ENCODE measurements at places on chromosomes 1 and 21.

- DNase-seq, result no peak
These were observed 54.4 kb upstream of the NEK7 start for GRCh38 chr1:198102454-198102827.

- no peak for DNase-seq
These were observed 10.4 kb upstream of the BOLA1 start for GRCh38 chr1:149888999-149889289.

DNA sequence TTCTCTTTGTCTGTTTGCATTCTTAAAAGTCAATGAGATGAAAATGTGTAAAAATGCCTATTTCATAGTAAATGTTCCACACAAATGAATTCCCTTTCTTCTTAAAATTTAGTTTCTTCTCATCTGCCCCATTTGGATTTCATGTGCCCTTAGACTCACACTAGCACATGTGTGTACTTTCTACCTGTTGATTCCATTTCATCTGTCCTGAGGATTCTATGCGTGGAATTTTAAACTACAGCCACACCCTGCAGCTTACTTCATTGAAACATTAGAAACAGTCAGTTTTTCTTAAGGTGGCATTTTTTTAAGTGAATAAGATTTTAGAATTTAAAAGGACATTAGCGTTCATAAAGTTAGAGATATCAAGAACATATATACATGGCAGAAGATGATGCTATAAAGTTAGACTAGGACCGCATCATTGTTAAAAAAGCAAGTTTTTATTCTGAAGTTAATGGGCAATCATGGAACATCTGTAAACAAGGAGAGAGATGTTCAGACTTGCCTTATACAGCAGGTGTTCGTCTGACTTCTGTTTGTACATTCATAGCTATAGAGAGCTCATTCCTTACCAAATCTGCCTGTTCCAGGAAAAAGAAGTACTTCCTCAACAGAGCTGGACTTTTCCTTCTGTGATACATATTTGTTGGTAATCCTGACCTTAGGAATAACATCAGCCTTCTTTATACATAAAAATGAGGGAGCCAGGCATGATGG is 3.9 kb upstream of the TUT4 start:
- no peak for DNase-seq

DNA sequence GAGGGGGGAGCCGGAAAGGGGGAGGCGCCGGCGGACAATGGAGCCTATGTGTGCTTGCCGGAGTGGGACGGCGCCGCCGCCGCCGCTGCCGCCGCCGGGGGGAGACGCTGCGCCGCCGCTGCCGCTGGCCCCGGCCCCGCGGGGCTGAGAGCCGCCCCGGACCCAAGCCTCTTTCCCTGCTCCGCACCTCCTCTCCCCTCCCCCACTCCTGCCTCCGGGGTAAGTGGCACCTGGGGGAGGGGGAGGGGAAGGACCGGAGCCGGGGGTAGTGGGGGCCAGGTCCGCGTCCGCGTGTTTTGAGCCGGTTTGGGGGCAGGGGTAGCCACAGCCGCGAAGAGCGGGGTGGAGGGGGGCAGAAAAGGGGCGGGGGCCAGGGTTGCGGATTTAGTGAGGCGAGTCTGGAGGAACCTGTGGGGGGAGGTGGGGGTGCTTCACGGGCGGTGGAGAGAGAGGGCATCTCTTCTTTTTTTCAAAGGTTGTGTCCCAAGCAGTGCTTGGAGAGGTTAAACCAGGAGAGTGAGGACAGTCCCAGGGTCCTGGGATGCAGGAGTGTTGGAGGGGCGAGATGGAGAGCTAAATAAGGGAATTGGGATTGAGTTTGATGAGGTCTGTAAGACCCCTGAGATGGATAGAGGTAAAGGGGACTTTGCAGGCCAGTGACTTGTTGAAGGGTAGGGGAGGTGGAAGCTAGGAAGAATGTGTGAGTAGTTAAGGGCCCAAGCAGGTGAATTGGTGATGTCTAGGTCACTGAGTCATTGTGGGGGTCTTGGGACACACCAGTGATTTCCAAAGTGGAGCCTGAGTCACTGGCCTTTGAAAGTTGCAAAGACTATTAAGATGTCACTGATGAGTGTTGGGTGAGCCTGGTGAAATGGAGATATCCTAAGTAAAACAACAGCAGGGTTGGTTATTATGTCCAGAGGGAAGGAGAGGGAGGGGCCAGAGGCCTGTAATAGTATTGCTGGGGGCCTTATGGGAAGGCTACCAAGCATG is 59.1 kb downstream of the BCL9 start:
- no peak for DNase-seq

- DNase-seq, result no peak
These were observed 46.8 kb upstream of the NPL start for GRCh38 chr1:182742780-182743179.
